Inflammatory macrophage (primary cell): ENCODE measurements at places on chromosomes 2 and 18.

- DNase-seq, result no peak
Measured at GRCh38 chr2:181828122-181828705, 63.3 kb upstream of the ITPRID2 start.

DNA sequence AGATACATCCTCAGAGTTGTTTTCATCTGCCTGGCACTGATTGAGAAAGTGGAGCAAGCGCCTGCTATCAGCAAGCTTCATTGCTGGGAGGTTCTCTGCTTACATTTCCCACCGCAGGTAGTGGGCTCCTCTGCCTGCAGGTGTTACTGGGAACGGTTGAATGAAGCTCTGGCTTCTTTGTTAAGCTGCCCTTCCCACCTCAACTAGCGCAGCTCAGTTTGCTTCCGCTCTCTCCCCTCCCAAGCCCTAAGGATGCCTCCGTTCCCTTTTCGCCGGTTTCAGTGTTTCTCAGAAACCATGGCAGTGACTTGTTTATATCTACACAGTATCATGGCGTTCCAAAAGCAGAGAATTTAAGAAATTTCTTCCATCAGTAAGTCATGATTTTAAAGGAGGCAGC is 72.2 kb upstream of the B3GNT7 start:
- peak; percentile 34 for DNase-seq

DNA sequence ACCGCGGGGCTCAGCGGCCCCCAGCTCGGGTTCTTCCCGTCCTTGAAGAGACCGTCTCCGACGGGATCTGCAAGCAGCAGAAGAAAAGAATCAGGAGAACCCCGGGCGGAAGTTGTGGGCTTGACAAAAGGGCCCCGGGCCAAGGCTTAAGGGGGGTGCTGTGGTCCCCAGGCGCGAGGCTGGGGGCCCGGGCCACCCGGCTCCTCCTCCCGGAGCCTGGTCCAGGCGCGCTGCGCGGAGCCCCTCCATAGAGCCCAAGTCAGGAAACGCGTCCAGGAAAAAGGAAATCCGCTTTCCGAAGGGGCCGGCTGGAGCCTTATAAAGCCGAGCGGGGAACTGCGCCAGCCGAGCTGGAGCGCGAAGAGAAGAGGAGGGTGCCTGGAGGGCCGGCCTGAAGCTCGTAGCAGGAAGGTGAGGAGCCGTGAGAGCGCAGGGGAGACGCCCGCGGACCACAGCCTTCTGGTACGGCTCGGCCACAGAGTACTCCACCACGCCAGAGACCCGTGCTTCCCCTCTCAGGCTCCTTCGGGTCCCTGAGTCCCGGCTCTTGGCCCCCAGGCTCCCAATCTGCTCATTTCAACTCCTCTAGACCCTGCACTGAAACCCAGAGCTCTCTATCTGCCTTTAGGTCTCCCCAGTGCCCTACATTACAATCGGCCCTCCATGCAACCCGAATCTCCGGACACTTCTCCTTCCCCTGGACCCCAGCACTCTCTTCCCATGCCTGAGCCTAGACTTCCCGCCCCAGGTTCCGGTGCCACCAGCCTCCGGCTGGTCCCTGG is 554 bp downstream of the FEV start:
- DNase-seq, result no peak

- DNase-seq, result no peak
Measured at GRCh38 chr2:177629357-177630024, 236.9 kb downstream of the AGPS start.

DNA sequence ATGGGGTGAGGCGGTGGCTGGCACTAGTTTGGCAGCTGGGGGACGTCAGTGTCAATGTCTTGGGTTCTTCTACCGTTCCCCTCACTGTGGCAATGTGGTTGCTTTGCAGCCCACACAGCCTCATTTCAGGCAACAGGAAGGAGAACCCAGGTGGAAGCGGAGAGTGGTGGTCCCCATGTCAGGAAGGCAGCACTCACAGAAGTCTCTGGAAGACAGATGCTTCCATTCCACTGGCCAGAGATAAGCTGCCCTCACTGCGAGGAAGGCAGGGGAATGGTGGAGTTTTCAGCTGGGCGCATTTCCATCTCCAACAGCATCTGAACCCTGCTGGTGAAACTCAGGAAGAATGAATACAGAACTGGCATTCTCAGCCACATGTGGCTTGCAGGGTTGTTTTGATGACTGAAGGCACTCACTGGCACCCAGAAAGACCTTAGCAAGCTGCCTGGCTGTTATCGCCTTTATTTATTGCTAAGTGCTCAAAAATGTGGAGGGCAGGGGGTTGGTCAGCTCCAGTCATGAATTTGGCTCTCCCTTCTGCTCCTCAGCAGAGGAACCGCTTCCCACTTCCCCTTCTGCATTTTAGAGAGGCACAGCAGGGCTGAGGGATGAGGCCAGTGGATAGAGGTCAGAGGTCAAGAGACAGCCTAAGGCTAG is 19.4 kb downstream of the KCNIP3 start:
- DNase-seq, result peak; percentile 67

DNA sequence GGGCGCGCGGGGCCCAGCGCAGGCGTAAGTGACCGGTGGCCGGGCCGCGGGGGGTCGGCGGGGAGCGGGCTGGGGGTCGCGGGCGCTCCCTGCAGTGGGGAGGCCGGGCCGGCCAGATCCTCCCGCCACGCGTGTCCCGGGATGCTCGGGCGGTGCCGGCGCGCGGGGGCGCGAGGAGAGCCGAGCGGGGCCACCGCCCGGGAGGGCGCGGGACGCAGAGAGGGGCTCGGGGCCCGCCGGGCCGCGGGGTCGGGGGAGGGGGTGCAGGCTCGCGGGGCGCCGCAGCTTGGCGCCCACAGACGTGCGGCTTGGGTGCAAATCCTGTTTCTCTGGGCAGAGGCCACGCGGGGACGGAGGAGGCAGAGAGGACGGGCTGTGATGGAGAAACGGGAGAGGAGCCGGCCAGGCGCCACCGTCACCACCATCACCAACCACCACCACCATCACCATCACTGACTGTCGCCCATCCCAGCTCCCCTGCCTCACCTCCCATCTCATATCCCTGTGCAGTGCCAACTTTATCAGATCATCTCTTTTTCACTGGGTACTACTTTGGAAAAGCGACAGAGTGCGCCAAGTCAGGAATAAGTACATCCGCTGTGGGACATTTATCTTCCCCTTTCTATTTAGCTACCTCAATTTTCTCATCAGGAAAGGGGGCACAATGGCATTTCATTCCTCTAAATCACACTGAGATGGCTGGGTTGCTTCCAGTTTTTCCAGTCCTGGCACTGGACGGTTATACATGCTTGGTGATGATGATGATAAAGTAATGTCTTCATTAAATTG is 97.2 kb upstream of the GPR45 start:
- DNase-seq, result no peak

GRCh38 chr2:76316691-76317090 is 606.0 kb upstream of the GCFC2 start:
- DNase-seq, result no peak

DNA sequence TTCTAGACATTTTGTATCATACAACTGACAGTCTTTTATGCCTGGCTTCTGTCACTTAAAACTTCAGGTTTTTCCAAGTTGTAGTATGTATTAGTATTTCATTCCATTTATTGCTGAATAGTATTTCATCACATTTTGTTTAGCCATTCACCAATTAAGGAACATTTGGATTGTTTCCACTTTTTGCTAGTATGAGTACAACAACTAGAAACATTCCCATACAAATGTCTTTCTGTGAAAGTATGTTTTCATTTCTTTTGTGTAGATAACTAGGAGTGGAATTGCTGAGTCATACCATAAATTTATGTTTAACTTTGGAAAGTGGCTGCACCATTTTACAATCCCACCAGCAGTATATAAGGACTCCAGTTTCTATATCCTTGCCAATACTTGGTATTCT is 135.9 kb downstream of the ATAD2B start:
- no peak for DNase-seq

GRCh38 chr2:201233812-201234662 is 26.3 kb upstream of the CASP8 start:
- no peak for DNase-seq

DNA sequence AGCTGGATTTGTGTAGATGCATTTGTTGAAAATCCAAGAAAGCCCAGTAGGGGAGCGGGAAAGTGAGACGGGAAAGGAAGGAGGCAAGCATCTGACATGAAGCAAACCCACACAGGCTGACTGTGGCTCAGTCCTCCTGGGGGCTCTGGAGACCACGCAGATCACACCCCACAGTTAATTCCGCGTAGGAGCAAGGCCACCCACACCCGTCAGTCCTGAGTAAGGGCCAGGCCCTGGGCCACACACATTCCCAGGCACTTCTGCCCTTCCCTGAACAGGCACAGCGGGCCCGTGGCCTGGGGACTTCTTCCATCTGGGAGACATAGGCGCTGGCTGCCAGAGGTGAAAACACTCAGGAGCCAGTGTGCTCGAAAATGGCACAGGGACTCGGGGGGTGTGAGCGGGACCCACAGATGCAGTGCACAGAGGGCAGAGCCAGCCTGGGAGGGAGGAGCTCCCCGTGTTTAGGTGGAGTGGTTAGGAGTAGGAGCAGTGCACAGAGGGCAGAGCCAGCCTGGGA is 19.4 kb upstream of the PRLH start:
- DNase-seq, result no peak

DNA sequence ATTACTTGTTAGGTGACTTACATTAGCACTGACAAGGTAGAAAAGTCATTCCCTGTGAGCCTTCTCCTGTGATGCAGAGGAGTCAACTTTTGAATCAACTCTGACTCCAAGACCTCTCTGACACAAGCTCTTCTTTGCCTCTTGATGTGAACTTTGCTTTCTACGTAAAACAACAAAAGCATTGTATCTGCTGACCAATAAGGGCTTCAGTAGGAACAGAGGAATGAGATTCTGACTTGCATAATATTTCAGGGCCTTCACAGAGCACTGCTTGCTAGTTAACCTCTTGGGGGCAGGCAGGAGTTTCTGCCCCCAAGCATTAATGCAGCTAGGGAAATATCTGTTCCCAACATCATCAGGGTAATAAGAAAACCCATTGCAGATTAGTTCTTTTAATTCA is 791.5 kb downstream of the BCL11A start:
- DNase-seq, result no peak

GRCh38 chr2:221767106-221768012 is 195.3 kb upstream of the EPHA4 start:
- no peak for DNase-seq

GRCh38 chr2:100148883-100149282 is 6.5 kb upstream of the AFF3 start:
- no peak for DNase-seq

GRCh38 chr2:166197446-166197845 is 69.6 kb upstream of the SCN1A start:
- no peak for DNase-seq

- no peak for DNase-seq
Measured at GRCh38 chr2:176134035-176134434, 4.5 kb downstream of the HOXD8 start.

DNA sequence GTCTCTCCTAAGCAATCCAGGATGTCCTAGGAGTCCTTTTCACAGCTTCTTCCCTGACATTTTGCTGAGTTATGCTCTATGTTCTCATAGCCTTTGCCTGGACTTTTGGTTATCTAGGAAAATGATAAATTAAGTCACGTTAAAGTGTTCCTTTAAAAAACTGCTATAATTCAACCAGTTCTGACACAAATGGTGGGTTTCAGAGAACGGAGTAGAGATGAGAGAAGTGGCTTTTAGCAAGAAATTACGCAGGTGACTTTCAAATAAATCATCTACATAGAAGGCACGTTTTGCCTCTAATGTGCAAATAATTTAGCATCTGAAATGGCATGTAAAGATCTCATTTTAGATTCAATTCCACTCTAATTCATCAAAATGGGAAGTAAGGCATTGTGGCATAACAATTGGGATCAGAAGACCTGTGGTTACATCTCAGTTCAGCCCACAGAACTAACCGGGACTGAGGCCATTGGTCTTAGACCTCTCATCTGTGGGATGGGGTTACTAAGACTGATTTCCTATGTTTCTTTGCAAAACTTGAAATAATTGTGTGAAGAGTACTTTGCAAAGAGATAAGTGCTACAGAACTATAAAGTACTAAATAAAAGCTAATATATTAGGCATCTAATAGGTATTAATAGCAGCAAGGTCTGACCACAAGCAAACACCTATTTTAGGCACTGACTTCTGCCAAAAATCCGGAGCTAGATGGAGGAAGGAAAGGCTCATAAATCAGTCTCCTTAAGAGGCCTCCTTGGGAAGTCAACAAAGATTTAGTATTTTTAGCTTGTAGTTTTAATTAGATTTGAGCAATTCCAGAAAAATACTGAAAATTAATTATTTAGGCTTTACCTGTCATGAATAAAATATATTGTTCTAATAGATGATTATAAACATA is 211.4 kb downstream of the PIEZO2 start:
- peak; percentile 40 for DNase-seq

- no peak for DNase-seq
Measured at GRCh38 chr2:109265369-109265768, 136.4 kb downstream of the SH3RF3 start.

DNA sequence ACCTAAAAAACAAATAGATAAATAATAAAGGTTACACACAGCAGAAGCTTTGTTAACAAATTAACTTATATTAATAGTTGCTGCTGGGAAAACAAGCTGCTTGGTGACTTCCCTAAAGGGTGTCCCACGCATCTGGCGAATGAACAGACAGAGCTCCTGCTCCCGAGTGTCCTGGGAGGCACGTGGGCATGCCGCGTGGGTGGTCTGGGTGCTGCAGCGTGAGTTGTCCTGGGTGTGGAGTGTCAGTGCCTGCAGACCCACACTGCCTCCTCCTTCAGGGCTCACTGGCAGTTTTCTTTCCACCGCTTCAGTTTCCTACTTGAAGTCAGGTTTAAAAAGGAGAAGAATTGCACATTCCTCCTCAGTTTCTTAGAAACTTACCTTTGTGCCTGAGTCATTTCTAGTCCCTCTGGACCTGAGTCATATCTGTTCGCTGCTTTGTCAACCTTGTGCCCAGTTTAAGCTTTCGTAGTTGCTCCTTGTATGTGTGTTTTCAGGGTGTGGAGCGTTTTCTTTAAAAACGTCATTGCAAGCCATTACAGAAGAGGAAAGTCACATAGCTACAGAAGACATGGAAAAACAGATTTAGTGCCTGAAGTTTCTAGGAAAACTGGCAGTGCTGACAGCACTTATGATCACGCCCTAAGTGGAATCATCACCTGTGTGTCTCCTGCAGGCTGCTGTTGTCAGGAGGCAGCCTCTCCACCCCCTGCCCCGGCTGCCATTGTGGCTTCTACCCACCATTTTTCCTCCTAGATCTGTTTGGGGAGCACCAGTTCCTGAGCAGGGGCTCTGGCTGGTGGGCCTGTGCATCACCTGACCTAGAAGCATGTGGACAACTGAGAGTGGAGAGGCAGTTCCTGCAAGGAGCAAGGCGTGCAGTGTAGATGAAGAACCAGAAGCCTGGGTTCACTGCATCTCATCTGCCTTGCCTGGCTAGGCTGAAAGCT is 24.5 kb downstream of the IMPA2 start:
- DNase-seq, result peak; percentile 25

DNA sequence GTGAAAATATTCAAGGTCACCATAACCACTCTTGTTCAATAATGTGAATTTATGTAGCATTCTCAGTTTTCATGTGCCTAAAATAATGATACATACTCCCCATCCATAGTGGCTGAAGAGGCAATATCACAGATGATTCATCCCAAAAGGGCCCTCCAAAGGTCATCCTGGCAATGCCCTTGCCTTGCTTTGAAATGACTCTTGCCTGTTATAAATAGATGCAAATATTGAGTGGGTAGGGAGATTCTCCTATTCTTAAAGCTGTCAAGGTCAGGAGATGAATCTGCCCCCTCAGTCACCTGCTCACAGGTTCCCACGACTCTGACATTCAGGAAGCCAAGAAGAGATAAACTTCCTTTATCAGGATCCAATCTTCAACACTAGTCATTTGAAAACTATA is 490.5 kb downstream of the TNS1 start:
- DNase-seq, result peak; percentile 10
